Effector memory CD4-positive, alpha-beta T cell (primary cell): ENCODE measurements at places on chromosomes 2 and 18.

DNA sequence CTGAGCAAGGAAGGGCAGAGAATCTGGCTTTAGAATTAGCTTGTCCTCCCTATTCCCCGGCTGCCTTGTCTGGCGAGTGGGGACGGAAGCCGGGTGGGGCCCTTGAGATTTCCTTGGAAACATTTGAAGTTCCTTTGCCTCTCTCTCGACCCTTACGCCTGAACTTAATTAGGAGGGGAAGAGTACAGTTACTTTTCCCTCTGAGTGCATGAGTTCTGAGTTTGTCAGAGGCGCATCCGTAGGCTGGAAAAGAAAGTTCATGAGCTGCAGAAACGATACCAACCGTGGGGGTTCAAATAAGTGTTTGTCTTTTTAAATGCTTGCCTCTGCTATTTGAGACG lies 468 bp downstream of the PIKFYVE start:
- no peak for DNase-seq

GRCh38 chr2:73610111-73610510 lies 32.1 kb downstream of the NAT8 start:
- no peak for DNase-seq

GRCh38 chr18:26971409-26971808 lies 105.9 kb upstream of the AQP4 start:
- DNase-seq: no peak

DNA sequence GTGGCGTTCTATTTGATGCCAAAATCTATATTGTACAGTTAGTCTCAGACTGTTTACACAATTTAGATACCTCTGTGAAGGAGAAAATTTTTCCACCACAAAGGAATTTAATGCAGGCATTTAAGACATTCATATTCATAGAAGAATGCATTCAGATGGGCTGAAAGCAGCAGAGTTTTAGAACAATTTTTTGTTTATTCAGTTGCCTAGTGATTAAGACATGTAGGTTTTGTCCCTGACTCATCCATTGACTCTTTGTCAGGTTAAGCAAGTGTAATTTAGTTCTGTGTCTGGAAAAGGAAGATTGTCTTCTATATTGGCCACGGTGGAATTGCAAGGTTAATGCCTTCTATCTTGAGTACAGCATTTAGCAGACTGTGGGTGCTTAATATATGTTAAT lies 515.0 kb downstream of the PARD3B start:
- no peak for DNase-seq

GRCh38 chr18:61953161-61953560 lies 60.4 kb upstream of the RNF152 start:
- no peak for DNase-seq

- no peak for DNase-seq
Measured at GRCh38 chr2:239302083-239302807, 98.6 kb downstream of the HDAC4 start.
